ENCODE measurements at places on chromosomes 13 and 19. TPM values are rescaled to one million over a fixed set of nuclear protein-coding genes. Genes with fewer than 3 reads are reported as not detected.
A peak's percentile ranks its signal among the peaks of the same experiment; 100 is the strongest.

Gene AP2A1
- 72.9 TPM for total RNA-seq

Gene SUGP1
- total RNA-seq = 46.2 TPM

Gene PSMD8
- total RNA-seq = 129 TPM

Gene SLC8A2
- total RNA-seq = 2.2 TPM

Gene PNMA8C
- total RNA-seq = not detected

Gene ZNF610
- total RNA-seq = 1.1 TPM

Gene KLK10
- 0.70 TPM for total RNA-seq

DNA sequence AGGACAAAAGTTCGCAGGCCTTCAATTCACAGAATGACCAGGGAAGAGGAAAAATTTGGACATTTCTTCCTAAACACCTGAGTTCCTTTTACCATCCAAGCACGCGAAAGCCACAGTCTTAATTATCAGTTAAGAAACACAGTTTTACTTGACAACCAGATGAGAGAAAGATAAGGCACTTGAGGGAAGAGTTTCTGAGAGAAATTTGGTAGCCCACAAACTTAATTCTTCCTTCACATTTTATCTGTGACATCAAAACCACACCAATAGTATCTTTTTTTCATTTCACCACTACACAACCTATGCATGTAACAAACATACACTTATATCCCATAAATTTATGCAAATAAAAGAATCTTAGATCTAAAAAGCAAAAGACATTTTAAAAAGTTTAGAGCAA, 326.6 kb downstream of the MZT1 start:
- no peak for DNase-seq

- peak; percentile 90 for DNase-seq
Observed at GRCh38 chr19:57888560-57889231, at the start of gene ZNF814. Gene ZNF814, minus strand, starts transcription at chr19:57889037. Its CDS starts 235 bp downstream, at chr19:57888802.

- DNase-seq = no peak
Observed at GRCh38 chr13:22030321-22030720, 359.4 kb downstream of the FGF9 start.

- DNase-seq = peak; percentile 52
Observed at GRCh38 chr19:10271543-10272086, 695 bp downstream of the ICAM1 start.

DNA sequence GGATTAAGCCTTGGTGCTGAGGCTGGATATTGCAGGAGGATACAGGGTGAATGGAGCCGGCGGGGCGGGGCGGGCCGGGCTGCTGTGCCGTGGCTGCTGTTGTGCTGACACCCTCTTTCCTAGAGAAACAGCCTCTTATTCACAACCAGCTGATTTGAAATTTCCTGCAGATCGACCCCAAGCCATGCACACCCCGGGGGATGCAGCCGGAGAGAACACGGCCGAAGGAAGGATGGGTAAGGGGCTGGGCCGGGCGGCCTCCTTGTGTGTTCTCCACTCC, 11.1 kb downstream of the DAZAP1 start:
- DNase-seq = no peak

DNA sequence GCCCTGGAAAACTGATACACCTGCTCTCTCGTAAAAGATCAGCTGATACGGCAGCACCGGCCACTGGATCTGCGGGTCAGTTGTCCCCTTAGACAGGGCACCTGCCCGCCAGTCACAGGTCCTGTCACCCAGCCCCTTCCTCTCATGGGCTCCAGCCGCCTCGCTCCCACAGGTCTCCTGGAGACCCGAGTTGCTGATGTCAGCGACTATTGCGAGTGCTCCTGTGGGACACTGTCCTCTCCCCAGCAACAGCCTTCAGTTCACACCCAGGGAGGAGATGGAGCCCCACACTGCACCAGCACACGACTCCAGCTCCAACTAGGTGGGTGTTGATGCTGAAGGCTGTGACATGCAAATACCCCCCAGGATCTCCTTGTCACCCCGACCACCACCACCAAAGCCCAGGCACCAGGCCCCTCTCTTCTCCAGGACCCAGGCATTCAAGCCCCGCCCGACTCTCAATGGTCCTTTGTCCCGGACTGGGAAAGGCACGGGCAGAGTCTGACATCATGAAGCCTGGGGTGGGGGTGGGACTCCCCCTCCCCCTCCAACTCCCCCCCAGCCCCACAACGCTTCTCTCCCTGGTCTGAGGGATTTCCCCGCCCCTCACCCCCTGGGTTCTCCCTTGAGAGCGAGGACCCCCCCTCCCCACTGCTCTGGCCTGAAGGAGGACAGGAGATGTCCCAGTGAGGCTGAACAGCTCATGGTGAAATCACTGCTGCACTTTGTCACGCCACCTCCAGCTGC, 1.4 kb upstream of the MAG start:
- no peak for DNase-seq

DNA sequence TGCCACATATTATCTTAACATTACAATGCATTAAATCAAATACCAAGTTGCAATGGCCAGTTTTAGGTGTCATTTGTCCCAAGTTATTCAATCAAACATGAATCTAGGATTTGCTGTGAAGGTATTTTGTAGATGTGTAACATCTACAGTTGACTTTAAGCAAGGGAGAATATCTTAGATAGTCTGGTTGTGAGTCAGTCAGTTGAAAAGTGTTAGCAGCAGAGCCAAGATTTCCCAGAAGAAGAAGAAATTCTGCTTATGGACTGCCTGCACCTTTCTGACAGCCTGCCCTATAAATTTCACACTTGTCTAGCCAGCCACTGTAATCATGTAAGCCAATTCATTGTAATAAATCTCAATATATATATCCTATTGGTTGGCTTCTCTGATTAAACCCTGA, 41.3 kb upstream of the INTS6 start:
- no peak for DNase-seq

DNA sequence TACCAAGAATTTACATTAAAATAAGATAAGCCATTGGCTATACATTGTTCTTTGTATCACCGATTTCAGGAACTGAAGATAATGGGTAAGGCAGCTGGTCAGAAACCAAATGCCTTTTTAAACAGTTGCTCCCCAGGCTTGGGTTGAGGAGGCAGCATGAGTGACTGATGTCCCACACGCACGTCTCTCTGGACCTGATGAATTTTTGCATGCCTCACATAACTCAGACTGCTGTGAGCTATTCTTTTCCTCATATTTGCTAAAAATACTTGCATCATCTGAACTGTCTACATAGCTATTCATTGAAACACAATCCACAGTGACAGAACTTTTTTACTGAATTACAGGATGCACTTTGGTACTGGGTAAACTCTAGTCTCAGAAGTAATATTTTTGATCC, 123.6 kb upstream of the MAB21L1 start:
- no peak for DNase-seq

- no peak for DNase-seq
Observed at GRCh38 chr19:4922530-4923275, 13.4 kb downstream of the UHRF1 start.

GRCh38 chr13:109741966-109742365, 44.4 kb downstream of the IRS2 start:
- no peak for DNase-seq

- no peak for DNase-seq
Observed at GRCh38 chr19:43956827-43957226, 5.8 kb downstream of the ZNF221 start.

GRCh38 chr19:30444686-30445232, 72.6 kb downstream of the ZNF536 start:
- DNase-seq = no peak

- no peak for DNase-seq
Observed at GRCh38 chr13:44765001-44765471, 188.9 kb upstream of the TSC22D1 start.

DNA sequence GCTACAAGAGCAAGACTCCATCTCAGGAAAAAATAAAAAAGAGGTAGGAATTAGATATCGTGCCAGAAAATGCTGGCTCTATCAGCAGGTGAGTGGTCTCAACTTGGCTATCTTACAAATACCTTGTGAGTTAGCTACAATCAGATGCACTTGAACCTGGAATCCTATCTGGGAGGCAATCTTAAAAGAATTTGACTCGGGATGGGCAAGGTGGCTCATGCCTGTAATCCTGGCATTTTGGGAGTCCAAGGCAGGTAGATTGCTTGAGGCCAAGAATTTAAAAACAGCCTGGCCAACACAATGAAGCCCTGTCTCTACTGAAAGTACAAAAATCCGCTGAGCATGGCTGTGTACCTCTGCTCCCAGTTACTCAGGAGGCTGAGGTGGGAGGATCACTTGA, 29.4 kb downstream of the NLRP2 start:
- no peak for DNase-seq

All from left colon (tissue), 2 donors.